ENCODE measurements at places on chromosomes 11 and 22. TPM values are rescaled to one million over a fixed set of nuclear protein-coding genes. Genes with fewer than 3 reads are reported as not detected.
A peak's percentile ranks its signal among the peaks of the same experiment; 100 is the strongest.

DNA sequence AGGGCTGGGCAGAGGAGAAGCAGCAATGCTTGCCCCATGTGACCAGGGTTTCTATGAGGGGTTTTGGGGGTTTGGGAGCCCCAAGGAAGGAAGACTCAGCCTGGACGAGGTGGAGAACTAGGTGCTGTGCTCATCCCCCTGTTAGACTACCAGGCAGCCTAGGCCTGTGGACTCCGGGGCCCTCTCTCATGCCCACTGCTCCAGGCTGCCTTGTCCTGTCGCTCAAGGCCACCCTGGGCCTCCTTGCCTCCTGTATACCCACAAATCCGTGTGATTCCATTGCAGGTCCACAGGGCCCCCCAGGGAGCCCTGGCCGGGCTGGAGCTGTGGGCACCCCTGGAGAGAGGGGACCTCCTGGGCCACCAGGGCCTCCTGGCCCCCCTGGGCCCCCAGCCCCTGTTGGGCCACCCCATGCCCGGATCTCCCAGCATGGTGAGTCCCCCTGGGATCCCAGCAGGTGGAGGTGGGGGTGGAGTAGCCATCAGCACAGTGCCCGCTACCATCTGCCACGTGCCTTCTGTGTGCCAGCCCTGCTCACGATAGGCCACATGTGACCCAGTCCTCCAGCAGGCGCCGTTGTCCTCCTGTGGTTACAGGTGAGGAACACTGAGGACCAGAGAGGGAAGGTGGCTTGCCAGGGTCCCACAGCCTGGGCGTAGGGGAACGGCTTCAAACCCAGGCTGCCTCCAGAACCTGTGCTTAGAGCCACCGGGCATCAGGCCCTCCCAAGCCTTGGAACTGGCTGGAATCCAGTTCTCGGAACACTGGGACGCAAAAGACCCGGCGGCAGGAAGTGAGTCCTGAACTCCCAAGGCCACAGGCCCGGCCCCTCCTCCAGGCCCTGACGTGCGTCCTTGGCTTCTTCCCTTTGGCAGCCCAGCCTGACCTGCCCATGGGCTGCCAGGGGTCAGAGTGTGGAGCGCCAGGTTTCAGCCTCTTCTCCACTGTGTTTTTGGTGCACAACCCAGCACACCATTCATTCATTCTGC is 26.6 kb downstream of the EMID1 start:
- H3K36me3 ChIP-seq, result no peaks in the 10 kb centered on the region
- DNase-seq, result no peak
- H3K27ac ChIP-seq, result no peak overlapping the region

DNA sequence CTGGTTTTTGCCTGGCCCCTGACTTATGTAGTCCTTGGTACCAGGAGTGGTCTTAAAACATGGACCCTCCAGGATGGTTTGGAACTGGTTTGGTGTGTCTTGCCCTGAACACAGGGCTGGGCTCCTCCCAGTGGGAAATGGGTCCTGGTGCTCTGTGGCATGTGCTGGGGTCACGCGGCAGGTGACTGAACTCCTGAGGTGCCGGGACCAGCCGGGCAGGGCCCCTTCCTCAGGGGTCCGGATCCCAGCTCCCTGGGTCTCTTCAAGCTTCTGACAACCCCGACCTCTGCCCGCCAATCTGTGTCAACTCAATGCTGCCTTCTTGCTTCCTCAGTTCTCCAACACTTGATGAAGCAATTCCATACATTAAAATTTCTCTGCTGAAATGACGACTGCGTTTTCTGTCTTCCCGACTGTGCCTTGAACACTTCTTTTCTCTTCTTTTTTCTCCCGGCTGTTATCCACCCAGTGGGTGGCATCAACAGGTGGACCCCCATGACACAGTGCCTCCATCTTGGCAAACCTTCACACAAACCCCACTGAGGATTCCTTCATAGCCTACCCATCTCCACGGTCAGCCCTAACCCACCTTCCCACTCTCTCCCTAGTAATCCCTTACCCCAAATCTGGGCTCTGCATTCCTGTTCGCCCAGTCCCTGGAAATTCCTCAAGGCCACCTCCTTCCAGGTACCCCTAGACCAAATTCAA is 4.4 kb downstream of the IFT27 start:
- H3K36me3 ChIP-seq, result peaks cover 13% of the 10 kb centered on the region
- H3K27ac ChIP-seq, result no peak overlapping the region
- no peaks in the 10 kb centered on the region for H3K27me3 ChIP-seq
- H3K4me3 ChIP-seq, result no peak overlapping the region

- peaks cover 7% of the 10 kb centered on the region for H3K27me3 ChIP-seq
- no peak overlapping the region for H3K27ac ChIP-seq
- H3K4me3 ChIP-seq, result no peak overlapping the region
- peaks cover 8% of the 10 kb centered on the region for H3K4me1 ChIP-seq
Measured at GRCh38 chr22:43442386-43443151, 30.8 kb downstream of the MPPED1 start.

DNA sequence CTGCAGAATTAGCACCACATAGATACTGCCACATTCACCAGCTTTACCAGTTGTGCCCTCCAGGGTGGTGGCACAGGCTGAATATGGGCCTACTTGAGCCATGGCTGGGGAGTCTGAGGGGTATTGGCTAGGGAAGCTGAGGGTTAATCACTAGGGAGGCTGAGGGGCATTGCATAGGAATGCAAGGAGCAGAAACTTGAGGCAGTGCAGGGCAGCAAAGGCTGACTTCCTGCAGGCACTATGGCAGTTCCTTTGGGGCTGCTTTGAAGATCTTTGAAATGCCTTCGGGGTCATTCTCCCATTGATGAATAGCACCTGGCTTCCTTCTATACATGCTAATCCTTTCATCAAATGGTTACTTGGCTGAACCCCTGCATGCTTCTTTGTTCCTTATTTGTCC is 171.5 kb downstream of the RCN1 start:
- H3K27me3 ChIP-seq, result peaks cover 3% of the 10 kb centered on the region
- no peaks in the 10 kb centered on the region for H3K36me3 ChIP-seq
- H3K27ac ChIP-seq, result no peak overlapping the region
- no peak for DNase-seq
- no peak overlapping the region for H3K4me3 ChIP-seq

DNA sequence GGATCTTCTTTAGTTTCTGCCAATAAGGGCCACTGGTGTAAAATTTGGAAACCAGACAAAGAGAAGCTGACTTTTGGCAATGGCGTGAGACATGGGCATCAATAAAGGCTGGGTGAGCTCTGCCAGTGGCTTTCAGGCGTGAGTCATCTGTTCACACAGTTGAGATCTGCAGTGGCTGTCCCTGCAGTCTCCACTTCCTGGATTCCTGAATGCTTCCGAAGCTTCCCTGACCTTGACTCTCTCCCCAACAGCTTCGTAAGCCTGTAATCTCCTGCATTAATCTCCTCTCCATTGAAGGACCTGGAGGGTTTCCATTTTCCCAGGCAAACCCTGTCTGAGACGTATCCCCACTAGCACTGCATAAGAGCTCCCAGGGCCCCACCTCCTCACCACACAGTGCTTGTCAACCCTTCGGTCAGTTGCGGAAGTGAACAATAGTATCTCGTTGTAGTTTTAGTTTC is 574.7 kb downstream of the TBC1D22A start:
- no peaks in the 10 kb centered on the region for H3K36me3 ChIP-seq
- DNase-seq, result no peak
- H3K27me3 ChIP-seq, result peaks cover 2% of the 10 kb centered on the region
- no peak overlapping the region for H3K4me3 ChIP-seq
- H3K27ac ChIP-seq, result no peak overlapping the region

- DNase-seq, result no peak
- no peaks in the 10 kb centered on the region for H3K4me1 ChIP-seq
- no peaks in the 10 kb centered on the region for H3K36me3 ChIP-seq
- H3K27ac ChIP-seq, result no peak overlapping the region
- peaks cover 5% of the 10 kb centered on the region for H3K27me3 ChIP-seq
- H3K4me3 ChIP-seq, result no peak overlapping the region
Measured at GRCh38 chr22:25131198-25131887, 68.3 kb upstream of the CRYBB3 start.

DNA sequence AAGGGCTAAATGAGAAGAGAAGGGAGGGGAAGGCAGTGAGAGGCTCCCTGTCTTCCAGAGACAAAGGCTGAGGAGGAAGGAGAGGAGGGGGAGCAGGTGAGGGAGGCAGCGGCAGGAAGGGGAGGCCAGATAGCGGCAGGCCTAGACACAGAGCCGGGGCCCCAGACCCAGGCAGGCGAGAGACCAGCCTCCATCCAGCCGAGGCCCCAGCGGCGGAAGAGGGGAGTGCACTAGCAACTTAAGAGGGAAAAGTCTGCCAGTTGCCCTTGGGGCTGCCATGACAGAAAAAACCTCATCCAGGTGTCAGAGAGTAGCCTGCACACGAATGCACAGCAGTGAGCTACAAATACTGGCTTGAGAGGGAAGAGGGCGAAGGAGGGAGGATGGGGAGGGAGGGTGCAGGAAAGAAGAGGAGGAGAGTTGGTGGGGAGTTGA is 46.7 kb downstream of the IGLL1 start:
- peaks cover 20% of the 10 kb centered on the region for H3K4me1 ChIP-seq
- H3K36me3 ChIP-seq, result no peaks in the 10 kb centered on the region
- no peak for DNase-seq
- no peak overlapping the region for H3K4me3 ChIP-seq
- H3K27me3 ChIP-seq, result peaks cover 9% of the 10 kb centered on the region

DNA sequence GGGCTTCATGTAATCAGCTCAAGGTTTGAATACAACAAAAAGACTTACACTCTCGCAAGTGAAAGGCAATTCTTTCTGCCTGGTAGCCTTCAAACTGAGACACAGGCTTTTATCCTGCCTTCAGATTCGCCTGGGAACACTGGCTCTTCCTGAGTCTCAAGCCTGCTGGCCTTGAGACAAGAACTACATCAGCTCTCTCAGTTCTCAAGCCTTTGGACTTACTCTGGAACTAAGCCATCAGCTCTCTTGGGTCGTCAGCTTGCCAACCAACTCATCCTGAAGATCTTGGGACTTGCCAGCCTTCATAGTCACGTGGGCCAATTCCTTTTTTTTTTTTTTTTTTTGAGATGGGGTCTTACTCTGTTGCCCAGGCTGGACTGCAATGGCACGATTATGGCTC is 35.7 kb upstream of the LRRC10B start:
- no peak overlapping the region for H3K27ac ChIP-seq
- H3K4me3 ChIP-seq, result no peak overlapping the region
- no peaks in the 10 kb centered on the region for H3K4me1 ChIP-seq
- peaks cover 32% of the 10 kb centered on the region for H3K36me3 ChIP-seq

DNA sequence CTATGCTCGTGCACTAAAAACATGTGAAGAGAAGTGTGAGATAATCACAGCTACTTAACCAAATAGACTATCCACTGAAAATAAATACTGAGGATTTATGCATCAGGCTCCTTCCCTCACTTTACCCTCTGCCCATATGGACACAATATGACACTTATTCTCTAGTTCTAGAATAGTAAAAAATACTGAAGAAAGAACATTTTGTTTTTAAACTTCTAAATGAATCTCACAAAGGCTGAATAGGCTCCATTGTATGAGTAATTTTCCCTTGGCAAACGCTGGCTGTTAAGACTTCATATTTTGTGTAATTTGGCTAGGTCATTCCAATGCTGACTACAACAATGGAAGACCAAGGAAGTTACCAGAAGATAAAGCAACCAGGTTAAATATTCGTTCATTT is 9.9 kb downstream of the HPS5 start:
- H3K27me3 ChIP-seq, result no peaks in the 10 kb centered on the region
- H3K4me3 ChIP-seq, result no peak overlapping the region
- peak overlapping the region; percentile 76 for H3K27ac ChIP-seq
- no peak for DNase-seq

DNA sequence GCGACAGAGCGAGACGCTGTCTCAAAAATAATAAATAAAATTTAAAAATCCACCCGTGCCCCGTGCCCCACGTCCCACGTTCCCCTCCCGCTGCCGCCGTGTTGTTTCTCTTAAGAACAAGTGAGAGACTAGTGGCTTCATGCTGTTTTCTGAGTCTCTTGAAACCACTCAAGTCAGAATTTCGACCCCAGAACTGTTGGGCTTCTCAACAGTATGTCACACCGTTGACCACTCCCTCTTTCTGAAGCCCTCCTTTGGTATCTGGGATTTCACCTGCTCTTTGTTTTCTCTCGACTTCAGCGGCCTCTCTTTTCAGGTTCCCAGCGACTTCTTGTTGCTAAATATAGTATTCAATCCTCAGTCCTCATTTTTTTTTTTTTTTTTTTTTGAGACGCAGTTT is 974 bp downstream of the PPIL2 start:
- no peak for DNase-seq
- H3K27me3 ChIP-seq, result no peaks in the 10 kb centered on the region
- H3K36me3 ChIP-seq, result peaks cover 27% of the 10 kb centered on the region
- H3K27ac ChIP-seq, result peak overlapping the region; percentile 50

DNA sequence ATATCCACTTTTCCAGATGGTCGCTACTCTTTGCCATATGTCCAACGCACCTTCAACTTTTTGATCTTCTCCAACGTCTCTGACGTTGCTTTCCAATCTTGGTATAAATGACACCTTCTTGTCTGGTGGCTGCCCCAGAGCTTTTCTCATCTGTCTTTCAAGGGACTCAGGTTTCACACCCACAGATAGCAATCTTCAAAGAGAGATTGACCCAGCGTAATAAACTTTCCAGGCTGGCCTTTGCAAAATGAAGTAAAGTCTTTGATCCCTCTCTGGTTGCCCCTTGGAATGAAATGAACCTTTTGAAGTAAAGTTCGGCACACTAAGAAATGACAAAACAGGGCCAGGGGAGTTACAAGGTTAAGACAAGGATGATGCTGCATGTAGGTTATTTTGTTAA is 138.4 kb upstream of the BDNF start:
- no peaks in the 10 kb centered on the region for H3K27me3 ChIP-seq
- H3K4me1 ChIP-seq, result no peaks in the 10 kb centered on the region
- no peaks in the 10 kb centered on the region for H3K36me3 ChIP-seq
- no peak overlapping the region for H3K4me3 ChIP-seq
- no peak for DNase-seq
- H3K27ac ChIP-seq, result no peak overlapping the region

- H3K27me3 ChIP-seq, result peaks cover 23% of the 10 kb centered on the region
- DNase-seq, result no peak
- H3K4me1 ChIP-seq, result peaks cover 5% of the 10 kb centered on the region
Measured at GRCh38 chr22:19783586-19784383, 23.2 kb downstream of the TBX1 start.

MS4A6E gene
- not detected for total RNA-seq

LARGE1 gene
- 22.2 TPM for total RNA-seq

BIK gene
- 2.6 TPM for total RNA-seq

GRM5 gene
- total RNA-seq, result not detected

C11orf42 gene
- total RNA-seq, result not detected
